Activated T-helper 17 cell treated with anti-CD3 and anti-CD28 coated beads, Interleukin-2, amount 50 U/mL, for 72 hours (primary cell): ENCODE measurements at places on chromosomes 13 and 19.

DNA sequence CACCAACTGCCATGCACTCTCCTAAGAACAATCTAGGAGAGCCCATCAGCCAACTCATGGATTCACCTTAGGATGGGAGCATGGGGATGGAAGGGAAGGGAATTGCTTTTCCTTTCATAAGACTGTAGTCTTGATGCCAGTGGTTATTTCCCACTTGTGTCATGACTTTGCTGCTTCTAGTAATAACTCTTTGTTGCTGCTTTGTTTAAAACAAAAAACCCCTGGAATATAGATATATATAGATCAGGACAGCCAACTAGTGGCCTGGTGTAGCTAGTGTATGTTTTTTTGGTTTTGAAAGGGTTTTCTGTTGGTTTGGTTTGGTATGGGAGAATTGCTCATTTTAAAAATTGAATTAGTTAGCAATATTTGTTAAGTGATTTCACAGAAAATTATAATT is 39.3 kb upstream of the KCTD4 start:
- no peak for ATAC-seq

DNA sequence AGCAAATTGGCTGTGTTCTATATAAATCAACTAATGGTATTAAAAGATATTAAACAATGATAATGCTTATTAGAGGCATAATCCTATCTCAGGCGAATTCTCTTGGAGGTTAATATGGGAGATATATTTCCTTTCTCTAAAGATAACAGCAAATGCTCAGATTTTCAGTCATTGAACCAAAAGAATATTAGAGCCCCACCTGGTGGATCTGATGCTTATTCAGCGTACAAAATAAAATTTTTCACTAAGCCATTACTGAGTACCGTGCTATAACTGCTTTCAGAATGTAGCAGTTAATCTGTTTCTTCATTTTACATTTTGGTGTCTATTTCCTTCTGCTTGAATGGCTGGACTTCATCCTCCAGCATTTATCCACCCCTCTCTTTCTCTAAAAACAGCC is 143.3 kb upstream of the IPO5 start:
- no peak for ATAC-seq

GRCh38 chr13:27080018-27080948 is 91.3 kb downstream of the USP12 start:
- no peak for ATAC-seq

- no peak for ATAC-seq
These were observed 1.1 kb upstream of the C19orf85 start for GRCh38 chr19:55465460-55466240.

GRCh38 chr19:58400316-58400915 is 5.0 kb downstream of the RNF225 start:
- ATAC-seq: no peak

DNA sequence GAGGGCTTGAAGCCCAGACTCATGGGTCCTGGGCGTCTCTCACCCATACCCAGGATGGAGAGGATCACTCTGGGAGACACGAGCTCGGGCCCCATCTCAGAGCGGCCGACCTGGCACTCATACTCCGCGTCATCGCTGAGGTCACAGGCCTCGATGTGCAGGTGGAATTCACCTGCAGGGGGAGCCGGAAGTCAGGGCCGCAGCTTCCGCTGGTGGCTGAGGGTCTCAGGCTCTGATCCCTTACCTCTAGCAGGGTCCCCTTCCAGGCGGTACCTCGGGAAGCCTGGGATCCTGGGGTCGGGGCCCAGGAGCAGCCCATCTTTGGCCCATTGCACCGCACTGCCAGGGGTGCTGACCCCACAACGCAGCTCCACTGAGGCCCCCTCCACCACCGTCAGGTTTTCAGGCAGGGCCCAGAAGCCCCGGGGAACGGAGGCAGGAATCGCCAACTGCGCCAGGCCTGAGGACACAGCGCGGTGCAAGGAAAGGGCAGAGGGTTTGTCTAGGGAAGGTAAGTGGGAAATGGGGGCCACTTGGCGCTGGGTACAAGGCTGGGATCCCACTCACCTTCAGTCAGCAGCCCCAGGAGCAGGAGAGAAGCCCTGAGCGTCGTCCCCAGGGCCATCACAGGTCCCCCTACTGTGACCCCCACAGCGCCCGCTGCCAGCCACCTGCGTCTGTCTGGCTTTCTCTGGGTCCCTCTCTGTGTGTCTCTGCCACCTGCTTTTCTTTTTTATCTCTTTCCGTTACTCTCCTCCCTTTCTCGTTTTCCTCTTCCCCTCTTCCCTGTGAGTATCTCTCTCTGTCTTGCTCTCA is 883 bp downstream of the NPHS1 start:
- no peak for ATAC-seq

- ATAC-seq: no peak
These were observed 49.1 kb upstream of the MEDAG start for GRCh38 chr13:30857018-30857417.

- no peak for ATAC-seq
These were observed 2.3 kb upstream of the UPK1A start for GRCh38 chr19:35663981-35664380.
